ENCODE measurements at places on chromosomes 2 and 18.

DNA sequence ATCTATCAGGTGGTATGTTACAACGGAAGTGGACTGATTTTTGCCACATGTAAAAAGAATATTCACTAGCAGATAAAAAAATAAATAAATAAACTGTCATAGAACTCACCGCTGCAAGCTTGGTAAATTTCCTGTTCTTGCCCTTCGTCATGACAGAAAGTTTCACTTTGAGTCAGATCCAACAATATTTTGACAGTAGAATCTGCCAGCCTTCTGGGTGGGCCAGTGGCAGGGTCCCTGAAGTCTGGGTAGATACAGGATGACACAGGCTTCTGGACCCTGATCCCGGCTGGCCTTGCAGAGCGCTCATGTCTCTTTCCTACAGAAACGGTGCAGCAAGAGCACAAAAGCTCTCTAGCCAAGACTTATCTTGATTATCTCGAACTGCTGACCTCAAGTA, 97.8 kb upstream of the PMAIP1 start:
- DNase-seq: no peak

DNA sequence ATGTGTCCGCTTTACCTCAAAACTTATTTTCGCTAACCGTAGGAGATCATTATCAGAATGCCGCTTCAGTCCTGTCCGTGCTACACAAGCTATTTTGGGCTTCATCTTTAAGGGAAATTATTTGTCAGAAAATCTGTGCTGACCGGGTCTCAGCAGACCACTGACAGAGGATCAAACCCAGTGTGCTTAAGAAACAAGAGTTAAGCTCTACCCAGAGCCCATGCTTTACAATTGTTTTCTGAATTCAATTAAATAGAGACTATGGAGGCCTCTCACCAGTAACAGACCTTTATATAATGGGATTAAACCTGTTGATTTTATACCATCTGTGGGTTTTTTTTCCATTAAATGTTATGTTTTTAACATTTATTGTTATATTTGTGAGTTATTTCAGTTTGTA, 1956.7 kb upstream of the PIK3C3 start:
- DNase-seq: no peak

GRCh38 chr18:45528712-45529336, 86.5 kb upstream of the SLC14A2 start:
- no peak for DNase-seq

- DNase-seq: no peak
Measured at GRCh38 chr2:140593132-140593531, 1537.7 kb downstream of the LRP1B start.

- no peak for DNase-seq
Measured at GRCh38 chr2:174659069-174659900, 61.7 kb upstream of the WIPF1 start.

GRCh38 chr2:144518748-144519596, 947 bp downstream of the ZEB2 start:
- no peak for DNase-seq

DNA sequence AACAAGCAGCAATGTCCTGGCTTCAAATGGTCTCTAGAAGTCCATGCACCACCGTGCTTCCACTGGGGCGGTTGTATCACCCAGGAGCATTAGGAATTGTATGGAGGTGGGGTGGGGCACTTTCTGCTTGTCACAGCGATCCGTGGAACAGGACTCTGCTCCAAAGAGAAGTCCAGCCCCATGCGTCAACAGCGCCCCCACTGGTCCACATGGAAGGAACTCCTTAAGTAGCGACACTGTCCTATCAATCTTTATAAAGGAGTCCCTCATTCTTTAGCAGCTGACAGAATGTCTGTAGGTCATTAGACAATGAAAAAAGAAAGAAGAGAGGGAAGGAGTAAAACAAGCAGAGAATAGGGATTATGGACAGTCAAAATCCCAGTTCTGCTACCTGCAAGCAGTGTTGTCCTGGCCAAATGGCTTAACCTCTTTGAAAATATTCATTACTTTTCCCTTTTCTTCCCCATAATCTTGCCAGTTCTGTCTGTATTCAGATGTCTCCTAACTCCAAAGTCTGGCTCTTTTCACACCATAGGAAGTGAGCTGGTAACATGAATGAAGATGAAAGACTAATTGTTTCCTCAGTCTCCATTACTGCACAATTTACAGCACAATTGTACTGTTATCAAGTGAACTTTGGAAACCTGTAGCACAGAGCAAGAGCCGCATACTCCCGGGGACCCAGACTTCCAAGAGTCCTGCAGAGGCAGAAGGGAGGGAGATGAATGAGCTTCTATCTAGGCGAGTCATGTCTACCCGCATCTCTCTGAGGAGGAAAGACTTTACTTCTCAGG, 9.9 kb downstream of the NFE2L2 start:
- no peak for DNase-seq

- DNase-seq: no peak
Measured at GRCh38 chr2:237333748-237334147, 80.2 kb downstream of the COL6A3 start.

GRCh38 chr2:53407363-53408080, 360.1 kb upstream of the CHAC2 start:
- DNase-seq: no peak

DNA sequence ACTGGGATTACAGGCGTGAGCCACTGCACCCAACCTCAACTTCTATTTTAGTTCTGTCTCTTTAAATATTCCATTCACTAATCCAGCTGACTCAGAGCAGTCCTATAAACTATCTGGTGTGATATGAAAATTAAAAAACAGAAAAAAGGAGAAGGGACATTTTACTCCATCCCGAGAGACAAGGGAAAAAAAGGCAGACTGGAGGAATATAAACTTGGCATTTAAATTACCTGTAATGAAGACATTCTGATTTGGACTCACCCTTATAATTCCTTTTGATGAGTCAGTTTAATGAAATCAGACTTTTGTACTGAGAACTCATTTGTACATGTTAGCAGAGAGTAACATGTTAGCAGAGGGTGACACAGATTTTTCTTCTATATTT, 74.8 kb upstream of the RIOK3 start:
- no peak for DNase-seq

DNA sequence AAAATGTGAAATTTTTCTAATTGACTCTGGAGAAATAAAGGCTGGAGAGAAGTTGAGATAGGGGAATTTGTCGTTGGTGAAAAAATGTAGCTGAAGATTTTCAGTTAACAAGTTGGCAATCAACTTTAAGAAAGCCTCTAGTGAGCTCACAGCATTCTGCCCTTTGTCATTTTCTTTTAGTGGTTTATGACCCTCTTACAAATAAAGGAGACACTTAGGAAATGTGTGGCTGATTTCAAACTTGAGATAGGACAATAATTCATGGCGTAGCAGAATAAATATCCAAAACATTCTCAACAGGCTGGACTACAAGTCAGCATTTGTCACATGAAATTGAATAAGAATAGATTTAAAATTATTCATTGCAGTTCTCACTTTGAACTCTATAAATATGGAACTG, 412.5 kb upstream of the SPHKAP start:
- no peak for DNase-seq

DNA sequence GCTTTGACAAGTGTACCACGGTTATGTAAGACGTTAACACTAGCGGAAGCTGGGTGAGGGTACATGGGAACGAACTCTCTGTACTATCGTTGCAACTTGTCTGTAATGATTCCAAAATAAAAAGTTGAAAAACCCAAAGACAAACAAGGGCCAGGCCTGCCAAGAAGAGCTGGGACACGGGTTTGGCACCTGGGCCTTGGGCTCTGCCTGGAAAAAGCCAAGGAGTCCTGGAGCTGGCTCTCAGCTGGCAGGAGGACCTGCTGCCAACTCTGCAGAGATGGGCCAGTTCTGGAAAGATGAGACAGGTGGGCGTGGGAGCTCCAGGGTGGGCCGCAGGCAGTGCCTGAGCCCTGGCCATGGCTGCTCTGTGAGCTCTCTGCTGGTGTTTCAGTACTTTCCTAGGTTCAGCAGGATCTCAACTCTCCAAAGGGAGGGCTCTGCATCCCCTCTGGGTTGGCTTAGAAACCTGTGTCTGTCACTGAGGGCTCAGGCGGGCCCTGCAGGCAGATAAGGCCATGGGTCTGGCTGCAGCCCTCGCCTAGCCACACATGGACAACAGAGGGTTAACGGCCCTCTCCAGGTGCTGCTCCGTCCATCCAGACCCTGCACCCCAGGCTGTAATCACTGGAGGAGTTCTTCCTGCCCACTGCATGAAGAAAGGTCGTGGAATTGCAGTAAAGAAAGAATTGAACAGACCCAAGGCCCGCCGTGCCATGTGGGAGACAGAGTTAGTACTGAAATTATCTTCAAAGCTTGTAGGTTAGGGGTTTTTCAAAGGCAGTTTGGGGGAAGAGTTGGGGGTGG, 89.9 kb downstream of the RHOB start:
- no peak for DNase-seq

DNA sequence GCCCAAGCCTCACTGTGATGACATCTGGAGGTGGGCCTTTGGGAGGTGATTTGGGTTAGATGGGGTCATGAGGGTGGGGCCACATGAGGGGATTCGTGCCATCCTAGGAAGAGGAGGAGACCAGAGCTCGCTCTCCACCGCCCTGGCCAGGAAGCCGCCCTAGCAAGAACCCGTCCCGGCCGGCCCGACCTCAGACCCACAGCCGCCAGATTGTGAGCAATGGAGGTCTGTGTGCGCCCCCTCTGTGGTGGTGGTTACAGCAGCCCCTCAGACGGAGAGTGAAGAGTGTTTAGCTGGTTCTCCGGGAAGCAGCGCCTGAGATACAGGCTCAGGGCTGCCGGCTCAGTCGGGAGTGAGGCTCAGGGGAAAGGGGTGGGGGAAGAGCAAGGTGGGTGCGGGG, 83.3 kb downstream of the RTP5 start:
- no peak for DNase-seq

DNA sequence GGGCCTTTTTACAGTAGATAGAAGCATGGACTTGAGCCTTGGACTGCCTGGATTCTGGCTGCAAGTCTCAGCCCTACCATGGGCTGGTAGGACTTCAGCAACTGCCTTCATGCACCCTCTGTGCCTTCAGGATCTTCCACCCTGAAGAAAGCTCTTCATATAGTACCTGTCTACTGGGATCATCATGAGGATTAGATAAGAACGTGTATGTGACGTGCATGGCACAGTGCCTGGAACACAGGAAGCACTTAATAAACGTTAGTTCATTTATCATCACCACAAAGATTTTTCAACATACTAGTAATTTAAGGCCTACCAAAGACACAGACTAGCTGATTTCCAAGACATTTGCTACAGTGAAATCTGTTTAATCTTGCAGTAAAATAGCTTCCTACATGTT, 53.2 kb upstream of the ITM2C start:
- DNase-seq: no peak

GRCh38 chr2:171210864-171211431, 50.3 kb upstream of the TLK1 start:
- DNase-seq: peak; percentile 3

GRCh38 chr2:12719400-12720277, 2.9 kb downstream of the TRIB2 start:
- no peak for DNase-seq

DNA sequence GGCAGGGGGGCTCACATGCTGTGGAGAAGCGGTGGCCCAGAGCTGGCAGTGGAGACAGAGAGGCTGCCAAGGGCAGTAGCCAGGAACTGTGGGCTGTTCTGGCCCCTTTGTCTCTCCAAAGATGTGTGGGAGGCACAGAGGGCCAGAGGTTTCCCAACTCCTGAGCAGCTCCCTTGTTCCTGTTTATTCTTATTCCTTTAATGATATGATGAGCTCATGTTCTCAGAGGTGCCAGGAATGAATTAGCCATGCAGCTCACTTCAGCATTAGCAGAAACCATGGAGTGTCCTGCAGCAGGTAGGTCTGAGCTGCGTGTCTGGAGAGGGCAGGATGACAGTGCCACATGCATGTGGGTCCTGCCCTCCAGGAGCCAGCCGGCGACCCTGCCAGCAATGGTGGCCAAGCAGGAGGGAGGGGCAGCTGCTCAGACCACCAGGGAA, 77.9 kb upstream of the FZD7 start:
- DNase-seq: no peak

DNA sequence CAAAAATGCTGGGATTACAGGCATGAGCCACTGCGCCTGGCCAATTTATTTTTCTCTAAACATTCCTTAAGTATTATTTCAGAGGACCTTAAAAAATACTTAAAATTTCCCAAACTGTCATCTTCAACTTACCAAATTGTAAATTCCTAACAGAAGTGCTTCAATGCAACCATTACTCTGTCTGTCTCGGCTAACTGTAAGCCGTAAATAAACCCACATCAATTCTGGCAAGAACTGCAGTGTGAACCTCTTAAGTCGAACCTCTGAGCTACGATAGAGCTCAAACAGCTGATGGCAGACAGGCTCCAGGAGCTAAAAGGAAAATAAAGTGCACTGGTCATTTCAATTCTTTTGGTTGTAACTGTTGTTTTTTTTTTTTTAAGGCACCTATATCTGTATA, 53.4 kb upstream of the ORC2 start:
- no peak for DNase-seq

DNA sequence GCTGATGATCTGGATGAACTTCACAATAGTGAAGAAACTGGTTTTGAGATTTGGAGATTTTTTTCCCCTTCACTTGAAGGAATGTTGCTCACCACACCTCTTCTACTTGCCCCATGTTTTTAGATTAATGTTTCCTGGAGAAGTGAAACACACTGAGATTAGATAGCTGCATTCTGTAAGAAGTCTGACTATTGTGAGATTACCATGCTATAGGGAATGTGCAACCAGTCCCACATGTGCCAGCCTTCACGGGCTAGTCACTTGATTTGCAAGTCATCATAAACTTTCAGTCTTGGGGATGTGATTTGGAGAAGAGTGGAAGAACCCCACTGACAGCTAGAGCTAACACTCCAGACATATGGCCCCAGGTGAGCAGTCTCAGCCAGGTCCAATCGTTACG, 7.4 kb upstream of the CCNYL1 start:
- no peak for DNase-seq

GRCh38 chr2:37827911-37828511, 97.1 kb upstream of the RMDN2 start:
- no peak for DNase-seq

GRCh38 chr2:55460562-55460961, 40.9 kb upstream of the CCDC88A start:
- no peak for DNase-seq

DNA sequence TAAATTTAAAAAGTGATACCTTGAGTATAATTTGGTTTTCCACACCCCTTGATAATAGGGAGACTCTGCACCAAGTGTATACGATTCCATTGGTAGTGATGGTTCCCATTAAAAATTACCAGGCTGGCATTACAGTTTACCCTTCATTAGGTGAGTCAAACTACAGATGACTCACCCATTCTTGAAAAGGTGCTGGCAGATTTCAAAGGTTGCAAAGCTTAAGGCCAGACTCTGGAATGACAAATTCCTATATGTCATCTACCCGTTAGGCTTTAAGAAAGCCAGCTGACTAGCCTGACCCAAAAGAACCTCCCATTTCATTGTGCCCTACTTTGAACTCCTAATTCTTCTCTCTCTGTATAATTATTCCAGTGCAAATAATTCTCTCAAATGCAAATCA, 124.4 kb downstream of the LRRTM4 start:
- DNase-seq: no peak

GRCh38 chr2:65355186-65355831, 77.1 kb downstream of the SPRED2 start:
- no peak for DNase-seq

- no peak for DNase-seq
Measured at GRCh38 chr18:59737776-59738300, 40.6 kb upstream of the CCBE1 start.

Data from activated CD4-positive, alpha-beta T cell treated with anti-CD3 and anti-CD28 coated beads for 24 hours (primary cell).